ENCODE measurements at places on chromosomes 7 and 10. TPM values are rescaled to one million over a fixed set of nuclear protein-coding genes. Genes with fewer than 3 reads are reported as not detected.

GRCh38 chr7:139118234-139118804 is 8.8 kb upstream of the ZC3HAV1 start:
- DNase-seq, result peak; percentile 95

PTPRZ1 gene
- total RNA-seq, result 3.5 TPM

IFIT5 gene
- total RNA-seq, result 5.3 TPM

FAM131B gene
- total RNA-seq, result 0.53 TPM

CASD1 gene
- total RNA-seq, result 8.7 TPM

DNA sequence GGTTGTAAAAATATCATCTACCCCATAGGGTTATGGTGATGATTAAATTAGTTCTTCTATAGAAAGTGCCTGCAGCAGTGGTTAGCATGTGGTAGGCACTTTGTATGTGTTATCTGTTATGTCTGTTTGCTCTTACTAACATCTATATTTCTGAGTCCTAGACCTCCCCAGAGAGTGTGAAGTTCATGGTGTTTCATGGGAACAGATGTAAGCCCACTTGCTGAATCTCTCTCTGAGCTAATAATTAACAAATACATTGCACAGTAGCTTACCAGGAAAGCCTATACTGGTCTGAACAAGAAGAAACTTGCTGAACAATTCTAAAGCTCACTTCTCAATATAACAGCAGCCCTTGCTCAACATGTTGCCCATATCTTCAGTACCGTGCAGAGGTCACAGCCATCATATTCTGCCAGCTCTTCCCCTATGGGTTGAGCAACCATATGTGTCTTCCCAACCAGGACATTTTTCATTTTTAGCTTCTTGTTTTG is 100.1 kb downstream of the NPSR1 start:
- DNase-seq, result peak; percentile 77

- no peak for DNase-seq
These were observed 9.4 kb downstream of the GATA3 start for GRCh38 chr10:8063935-8064334.

GPAM gene
- total RNA-seq, result 9.2 TPM

- no peak for DNase-seq
These were observed 110.9 kb downstream of the COL13A1 start for GRCh38 chr10:69912589-69912988.

NPVF gene
- total RNA-seq, result not detected

ZNF485 gene
- 4.7 TPM for total RNA-seq

WDR86 gene
- total RNA-seq, result 0.13 TPM

CDK1 gene
- 0.64 TPM for total RNA-seq

- DNase-seq, result no peak
These were observed 117.3 kb upstream of the PCBD1 start for GRCh38 chr10:71005337-71006305.

DNA sequence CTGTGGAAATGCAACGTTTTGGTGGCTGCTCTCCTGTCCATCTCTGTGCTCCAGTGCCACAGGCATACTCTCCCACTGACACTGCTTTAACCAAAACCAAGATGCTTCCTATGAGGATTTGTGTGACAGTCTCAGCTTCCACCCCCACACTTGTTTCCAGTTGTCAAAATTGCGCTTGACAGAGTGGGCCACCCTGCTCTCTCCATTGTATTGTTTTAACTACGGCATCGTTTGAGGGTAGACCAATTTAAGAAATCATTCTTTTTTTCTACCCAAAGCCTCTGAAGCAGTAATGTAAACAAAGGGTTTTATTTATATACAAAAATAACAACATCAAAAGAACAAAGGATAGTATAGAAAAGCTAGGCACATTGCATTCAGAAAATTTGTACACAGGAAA is 178.0 kb downstream of the INHBA start:
- DNase-seq, result no peak

PLEKHS1 gene
- total RNA-seq, result not detected

NCF1 gene
- 3.2 TPM for total RNA-seq

ADGRA1 gene
- total RNA-seq, result not detected

- DNase-seq, result peak; percentile 39
These were observed 38.5 kb upstream of the STEAP4 start for GRCh38 chr7:88344956-88345832.

FAM24B gene
- total RNA-seq, result 7.9 TPM

- no peak for DNase-seq
These were observed 36.8 kb downstream of the AVL9 start for GRCh38 chr7:32532086-32532485.

- peak; percentile 32 for DNase-seq
These were observed 53.2 kb upstream of the FAM3C start for GRCh38 chr7:121449329-121449728.

BTBD16 gene
- 0.26 TPM for total RNA-seq

- no peak for DNase-seq
These were observed 31.8 kb downstream of the NUDT1 start for GRCh38 chr7:2273866-2274265.

- DNase-seq, result no peak
These were observed 479.3 kb upstream of the KLF6 start for GRCh38 chr10:4264209-4264865.

LRRC18 gene
- not detected for total RNA-seq

GALNT17 gene
- not detected for total RNA-seq

GRCh38 chr7:47093320-47094234 is 488.3 kb downstream of the TNS3 start:
- no peak for DNase-seq

GRCh38 chr10:61890430-61890829 is 11.1 kb upstream of the ARID5B start:
- DNase-seq, result peak; percentile 22

GRCh38 chr10:8520382-8520781 is 465.9 kb downstream of the GATA3 start:
- no peak for DNase-seq

COL28A1 gene
- total RNA-seq, result not detected

GRCh38 chr7:117750612-117751563 is 122.4 kb downstream of the CTTNBP2 start:
- DNase-seq, result peak; percentile 41

NEBL gene
- total RNA-seq, result 18.7 TPM

MRLN gene
- total RNA-seq, result not detected

GRCh38 chr10:83367036-83367435 is 772.3 kb upstream of the GHITM start:
- no peak for DNase-seq

DNA sequence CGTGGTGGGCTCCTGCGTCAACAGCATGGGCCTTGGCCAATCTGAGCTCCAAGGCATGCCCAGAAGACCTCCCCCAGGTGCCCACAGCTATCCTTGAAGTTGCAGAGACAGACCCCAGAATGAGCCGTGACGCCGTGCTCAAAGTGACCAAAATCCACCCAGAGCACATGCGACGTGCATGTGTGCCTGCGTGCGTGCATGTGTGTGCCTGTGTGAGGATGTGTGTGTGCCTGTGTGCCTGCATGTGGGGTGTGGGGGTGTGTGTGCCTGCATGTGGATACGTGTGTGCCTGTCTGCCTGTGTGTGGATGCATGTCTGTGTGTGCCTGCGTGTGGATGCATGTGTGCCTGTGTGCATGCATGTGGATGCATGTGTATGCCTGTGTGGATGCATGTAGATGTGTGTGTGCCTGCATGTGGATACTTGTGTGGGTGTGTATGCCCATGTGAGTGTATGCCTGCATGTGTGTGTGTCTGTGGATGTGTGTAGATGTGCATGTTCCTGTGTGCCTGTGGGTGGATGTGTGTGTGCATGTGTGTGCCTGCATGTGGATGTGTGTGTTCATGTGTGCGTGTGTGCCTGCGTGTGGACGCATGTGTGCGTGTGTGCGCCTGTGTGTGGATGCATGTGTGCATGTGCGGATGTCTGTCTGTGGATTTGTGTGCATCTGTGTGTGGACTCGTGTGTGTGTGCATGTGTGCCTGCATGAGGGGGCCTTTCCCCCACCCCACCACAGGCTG is 42.6 kb downstream of the PWWP2B start:
- DNase-seq, result no peak

GALNT11 gene
- 31.9 TPM for total RNA-seq

GRCh38 chr7:26685606-26686005 is 178.8 kb downstream of the SKAP2 start:
- DNase-seq, result no peak

DNA sequence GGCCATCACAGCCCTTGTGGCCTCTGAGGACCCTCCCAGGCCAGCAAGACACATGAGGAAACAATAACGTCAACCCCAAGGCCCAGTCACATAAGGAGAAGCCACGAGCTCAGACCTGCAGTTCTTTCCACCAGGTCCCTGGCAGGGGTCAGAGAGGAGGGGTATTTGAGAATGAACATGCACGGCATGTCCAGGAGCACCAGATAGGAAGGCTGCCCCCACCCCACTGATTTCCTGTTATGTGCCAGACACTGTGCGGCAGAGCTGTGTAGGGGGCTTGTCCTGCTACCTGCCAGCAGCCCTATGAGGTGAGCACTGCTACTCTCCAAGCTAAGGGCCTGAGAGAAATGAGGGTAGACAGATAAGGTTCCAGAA is 40.7 kb upstream of the ZMIZ1 start:
- no peak for DNase-seq

DNA sequence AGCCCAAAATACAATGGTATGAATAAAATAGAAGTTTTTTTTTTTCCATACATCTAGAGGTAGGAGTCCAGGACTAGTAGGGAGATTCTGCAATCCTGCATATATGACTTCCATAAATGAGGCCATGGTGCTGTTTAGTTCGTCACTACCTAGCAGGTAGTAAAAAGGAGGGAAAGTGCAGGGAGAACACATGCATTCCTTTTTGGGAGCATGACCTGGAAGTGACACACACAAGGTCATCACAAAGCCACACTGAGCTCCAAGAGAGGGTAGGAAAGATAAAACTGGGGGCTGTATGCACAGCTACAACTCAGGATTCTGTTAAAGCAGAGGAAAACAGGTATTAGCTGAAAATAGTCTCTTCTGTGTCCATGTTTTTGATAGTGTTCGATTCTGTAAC is 2.2 kb downstream of the CROT start:
- DNase-seq, result no peak

DNA sequence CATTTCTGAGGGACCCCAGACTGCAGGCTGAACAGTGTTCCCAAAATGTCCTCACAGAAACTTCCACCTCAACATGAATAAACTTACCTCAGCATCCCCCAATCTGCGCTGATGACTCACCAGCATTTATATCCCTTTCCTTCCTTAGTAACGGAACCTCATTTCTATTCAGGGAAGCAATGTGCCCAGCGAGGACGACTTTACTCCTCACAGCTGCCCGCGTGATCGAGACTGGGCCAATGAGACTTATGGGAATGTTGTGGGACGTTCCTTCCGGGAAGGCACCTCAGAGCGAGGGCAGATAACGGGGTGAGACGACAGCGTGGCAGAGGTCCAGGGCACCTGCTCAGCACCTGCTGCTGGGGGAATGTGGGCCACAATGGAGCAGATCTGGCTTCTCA is 73.1 kb upstream of the CAMK2B start:
- no peak for DNase-seq

- no peak for DNase-seq
These were observed 171.7 kb downstream of the LSM5 start for GRCh38 chr7:32318300-32319011.

APBB1IP gene
- not detected for total RNA-seq

- DNase-seq, result no peak
These were observed 9.2 kb downstream of the CREM start for GRCh38 chr10:35135861-35136260.

DNA sequence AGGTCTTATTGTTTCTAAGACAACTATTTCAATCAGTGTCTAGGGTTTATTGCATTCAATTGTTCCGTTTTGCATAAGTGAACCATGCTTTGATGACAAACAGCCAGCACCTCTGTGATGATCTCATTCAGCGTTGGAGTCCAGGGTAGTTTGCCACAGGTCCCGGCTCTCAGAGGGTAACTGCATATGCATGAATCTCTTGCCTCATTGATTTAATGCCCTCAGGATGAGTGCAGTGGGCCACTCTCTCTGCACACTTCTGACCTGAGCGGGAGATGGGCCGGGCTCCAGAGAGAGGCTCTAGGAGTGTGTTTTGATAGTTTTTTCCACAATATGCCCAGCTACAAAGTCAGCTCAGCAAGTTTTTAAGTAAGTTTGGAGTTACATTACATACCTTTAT is 83.9 kb downstream of the HECW1 start:
- DNase-seq, result peak; percentile 30

- DNase-seq, result no peak
These were observed 66.6 kb downstream of the TLL2 start for GRCh38 chr10:96446966-96447596.

- peak; percentile 64 for DNase-seq
These were observed 386.8 kb upstream of the POT1 start for GRCh38 chr7:125316466-125316865.
